T-cell (primary cell): ENCODE measurements at places on chromosomes 13 and 19.

DNA sequence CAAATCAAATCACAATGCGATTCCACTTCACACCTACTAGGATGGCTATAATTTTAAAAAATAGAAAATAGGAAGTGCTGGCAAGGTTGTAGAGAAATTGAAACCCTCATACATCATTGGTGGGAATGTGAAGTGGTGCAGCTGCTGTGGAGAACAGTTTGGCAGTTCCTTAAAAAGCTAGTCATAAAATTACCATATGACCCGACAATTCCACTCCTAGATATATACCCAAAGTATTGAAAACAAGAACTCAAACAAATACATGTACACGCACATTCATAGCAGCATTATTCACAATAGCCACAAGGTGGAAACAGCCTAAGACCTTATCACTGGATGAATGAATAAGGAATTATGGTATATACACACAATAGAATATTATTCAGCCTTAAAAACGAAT is 12.0 kb downstream of the HMGB1 start:
- no peak for DNase-seq

- peak; percentile 12 for DNase-seq
These were observed 363 bp downstream of the CACNA1A start for GRCh38 chr19:13505761-13506470.

GRCh38 chr13:41299316-41300094 is 11.6 kb upstream of the NAA16 start:
- no peak for DNase-seq

GRCh38 chr13:67306742-67307141 is 76.6 kb upstream of the PCDH9 start:
- no peak for DNase-seq
